ENCODE measurements at places on chromosomes 7 and 10.

GRCh38 chr10:97687785-97688781 lies 1.0 kb upstream of the AVPI1 start:
- peak; percentile 43 for DNase-seq

GRCh38 chr10:7651853-7652470 lies 14.8 kb downstream of the ITIH5 start:
- no peak for DNase-seq

GRCh38 chr7:26198133-26198780 lies 2.3 kb downstream of the HNRNPA2B1 start:
- DNase-seq: peak; percentile 51

DNA sequence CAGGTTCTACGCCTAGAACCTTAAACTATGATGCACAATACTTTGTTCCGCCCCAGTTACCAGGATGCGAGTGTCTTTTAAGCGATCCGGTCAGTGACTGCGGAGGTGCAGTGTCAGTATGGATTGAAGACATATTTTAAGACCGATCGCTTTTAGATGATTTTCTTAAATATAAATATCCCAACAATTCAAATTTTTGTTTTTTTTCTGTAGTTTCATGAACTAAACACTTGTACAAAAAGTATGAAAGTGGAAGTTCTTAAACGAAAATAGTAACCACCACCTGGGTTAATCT lies 835 bp downstream of the COMMD3 start:
- no peak for DNase-seq

DNA sequence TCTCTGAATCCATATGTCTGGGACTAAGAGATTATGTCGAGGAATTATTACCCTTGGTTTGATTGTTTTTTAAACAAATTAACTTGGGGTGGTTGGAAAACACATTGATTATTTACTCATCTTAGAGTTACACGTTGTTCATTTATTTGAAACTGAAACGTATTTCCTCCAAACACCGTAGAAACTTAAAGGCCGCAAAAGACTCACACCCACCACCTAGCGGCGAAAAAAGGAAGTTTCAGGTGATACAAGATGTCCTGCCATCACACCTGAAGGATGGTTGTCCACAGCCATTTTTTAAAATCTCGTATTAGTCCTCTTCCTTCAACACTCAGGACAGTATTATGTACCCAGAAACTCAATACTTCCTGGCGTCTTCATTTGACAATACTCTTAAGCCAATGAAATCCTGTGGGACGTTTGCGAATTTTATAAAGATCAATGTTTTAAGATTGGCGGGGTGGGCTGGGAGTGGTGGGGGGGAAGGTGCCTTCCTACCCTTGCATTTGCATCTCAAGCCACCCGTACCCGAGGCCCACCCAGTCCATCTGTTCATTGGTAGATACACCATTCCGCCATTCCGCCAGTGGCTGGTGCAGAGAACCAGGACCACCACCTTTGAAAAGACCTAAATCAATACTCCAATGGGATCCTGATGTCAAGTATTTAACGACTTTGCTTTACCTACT lies 1.4 kb upstream of the LCOR start:
- peak; percentile 65 for DNase-seq

DNA sequence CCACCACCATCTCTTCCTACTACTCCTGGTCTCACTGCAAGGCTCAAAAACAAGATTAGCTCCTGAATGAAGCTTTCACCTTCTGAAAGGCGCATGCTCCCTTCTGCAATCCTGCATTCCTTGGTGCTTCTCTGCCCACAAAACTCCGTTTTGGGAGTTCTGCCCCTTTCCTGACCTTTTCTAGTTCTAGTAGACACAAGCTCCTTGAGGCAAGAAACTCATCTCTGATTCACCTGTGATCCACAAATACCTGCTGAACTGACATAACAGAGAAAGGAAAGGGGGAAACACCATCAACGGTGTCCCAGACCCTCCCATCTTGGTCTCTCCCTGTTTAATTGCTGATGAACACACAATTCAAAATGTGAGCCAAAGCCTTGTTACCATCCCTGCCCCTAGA lies 64.0 kb upstream of the EGR2 start:
- DNase-seq: no peak

DNA sequence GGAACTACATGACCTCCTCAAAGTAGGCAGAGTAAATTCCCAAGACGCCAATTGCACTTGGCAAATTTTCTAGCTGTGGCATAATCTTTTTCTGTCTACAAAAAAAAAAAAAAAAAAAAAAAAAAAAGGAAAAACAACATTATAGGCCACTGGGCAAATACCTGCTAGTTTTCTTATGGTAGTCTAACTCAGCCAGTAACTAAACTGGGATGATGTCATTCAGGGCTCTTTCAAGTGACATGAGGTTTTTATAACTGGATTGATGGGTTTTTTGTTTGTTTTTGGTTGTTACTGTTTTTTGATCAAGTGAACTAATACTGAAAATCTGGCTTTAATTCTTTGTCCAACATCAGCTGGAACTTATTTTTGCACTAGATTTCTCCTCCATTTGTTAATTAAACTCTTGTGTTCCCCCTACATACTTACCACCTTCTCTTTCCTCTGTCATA lies 7.4 kb upstream of the VIM start:
- DNase-seq: peak; percentile 66

GRCh38 chr7:152522571-152523067 lies 86.8 kb upstream of the KMT2C start:
- DNase-seq: peak; percentile 8

- no peak for DNase-seq
Observed at GRCh38 chr7:70619130-70619529, 512.8 kb upstream of the GALNT17 start.

DNA sequence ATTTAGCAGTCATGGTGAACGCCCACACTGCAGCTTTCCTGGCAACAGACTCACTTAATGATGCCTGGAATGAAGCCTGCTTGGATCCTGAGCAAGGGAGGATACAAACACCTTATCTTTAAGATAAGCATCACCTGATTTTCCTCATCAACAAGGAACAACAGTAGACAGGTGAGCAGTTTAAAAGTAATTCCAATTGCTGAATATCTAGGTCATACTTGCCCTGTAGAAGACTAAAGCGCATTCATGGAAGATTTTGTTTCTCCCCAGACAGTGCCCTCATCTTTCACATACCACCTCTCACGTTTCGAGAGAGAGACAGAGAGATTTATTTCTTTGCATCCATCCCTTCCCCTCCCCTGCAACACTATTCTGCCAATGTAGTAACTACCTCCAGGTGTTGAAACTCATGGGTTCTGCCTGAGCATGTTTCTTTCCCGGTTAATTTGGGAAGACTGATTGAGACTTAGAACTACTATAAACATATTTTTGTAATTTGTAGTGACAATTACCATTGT lies 660.7 kb downstream of the PARD3 start:
- no peak for DNase-seq

DNA sequence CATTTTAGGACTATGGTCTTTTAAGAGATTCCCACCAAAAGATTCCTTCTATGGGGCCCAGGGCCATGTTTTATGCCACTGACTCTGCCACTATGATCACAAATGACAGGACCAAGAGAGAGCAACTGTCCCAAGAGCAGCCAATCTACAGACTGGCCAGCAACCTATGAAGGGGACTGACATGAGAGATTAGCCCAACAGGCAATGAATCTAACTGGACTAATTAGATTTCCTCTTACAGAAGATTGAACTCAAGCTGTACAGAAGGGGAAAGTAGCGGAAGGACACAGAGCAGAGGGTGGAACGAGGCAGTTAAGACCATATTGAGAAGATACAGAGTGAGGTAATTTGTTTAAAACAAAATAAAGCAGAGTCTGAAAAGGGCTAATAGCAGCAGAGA lies 25.8 kb downstream of the ZNF800 start:
- no peak for DNase-seq

DNA sequence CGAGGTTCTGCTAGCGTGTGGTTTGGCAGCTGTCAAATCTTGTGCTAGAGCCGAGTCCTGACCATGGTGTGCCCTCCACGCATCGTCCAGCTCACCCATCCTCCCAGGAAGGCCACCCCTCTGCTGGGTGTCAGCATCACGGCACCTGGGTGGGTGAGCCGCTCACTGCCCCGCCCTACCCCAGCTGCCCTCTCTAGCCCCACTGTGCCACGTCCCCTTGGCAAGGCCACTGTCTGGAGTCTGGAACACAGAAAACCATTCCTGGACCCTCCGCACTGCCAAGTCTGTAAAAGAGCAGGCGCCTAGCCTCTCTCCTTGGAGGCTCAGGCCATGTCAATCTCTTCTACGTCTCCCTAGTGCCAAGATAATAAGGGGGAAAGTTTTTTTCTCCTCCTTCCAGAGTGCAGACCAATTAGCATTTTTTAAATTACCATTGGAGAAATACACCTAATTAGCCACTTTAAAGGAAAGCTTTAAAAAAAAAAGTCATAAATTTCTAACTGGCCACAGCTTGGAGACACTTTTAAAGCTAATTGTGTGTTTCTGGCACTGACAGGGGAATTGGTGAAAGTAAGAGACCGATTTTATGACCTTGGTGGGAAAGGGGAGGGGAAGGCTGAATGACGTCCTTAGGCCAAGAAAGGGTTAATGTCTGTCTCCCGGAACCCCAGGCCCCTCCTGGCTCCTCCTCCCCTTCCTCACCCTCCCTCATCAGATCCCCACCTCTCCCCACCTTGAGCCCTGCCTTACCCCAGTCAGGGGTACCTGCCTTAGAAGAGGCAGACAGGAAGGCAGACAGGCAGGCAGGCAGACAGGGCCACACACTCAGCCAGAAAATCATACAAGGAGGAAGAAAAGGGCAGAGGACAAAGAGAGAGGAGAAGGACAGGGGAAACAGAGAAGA lies 151.2 kb downstream of the PLXNA4 start:
- no peak for DNase-seq

DNA sequence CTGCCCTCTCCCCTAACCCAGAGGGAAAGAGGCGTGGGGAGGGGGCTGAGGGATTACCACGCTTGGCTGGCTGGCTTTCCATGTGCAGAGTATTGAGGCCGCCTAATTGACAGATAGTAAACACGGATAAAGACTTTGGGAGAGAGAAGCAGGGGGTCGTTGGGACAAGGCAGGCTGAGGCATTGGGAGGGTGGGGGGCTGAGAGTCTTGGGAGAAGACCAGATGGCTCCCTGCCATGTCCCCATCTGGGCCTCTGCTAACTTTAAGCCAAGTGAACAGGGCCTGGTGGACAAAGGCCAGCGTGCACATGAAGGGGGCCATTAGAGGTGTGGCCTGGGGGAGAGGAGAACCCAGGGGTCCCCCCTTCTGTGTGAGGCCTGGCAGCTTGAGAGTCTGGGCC lies 55.4 kb upstream of the MXI1 start:
- DNase-seq: no peak

DNA sequence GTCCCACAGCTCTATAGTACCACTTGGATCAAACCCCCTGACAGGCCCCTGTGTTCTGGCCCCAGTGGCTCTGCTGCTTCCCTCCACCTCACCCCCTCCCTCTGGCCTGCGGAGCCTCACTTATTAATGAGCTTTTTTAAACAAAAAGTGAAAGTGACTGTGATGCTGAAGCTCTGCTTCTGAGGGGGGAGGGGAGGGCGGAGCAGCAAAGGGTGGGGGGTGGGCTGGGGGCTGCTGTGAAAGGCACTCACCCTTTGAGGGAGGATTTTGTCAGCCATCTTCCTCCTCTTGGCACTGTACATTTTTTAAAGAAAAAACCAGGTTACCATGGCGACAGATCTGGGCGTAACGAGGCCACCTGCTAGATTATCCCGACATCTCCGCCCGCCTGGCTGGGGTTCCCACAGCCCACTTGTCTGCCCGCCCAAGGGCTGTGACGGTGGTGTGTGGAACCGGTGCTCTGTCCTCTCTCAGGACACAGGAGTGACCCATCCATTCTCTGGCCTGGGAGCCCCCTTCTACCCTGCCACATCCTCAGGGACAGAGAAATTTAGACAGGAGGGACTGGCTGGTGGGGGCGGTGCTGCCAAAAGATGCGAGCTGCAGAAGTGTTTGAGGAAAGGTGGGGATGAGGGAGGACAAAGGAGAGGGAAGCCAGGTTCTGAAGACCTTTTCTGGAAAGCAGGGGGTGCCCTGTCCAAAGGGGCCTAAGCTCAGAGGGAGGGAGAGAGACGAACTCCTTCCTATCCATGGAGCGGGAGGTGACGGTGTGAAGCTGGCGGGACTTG lies 4.9 kb downstream of the SMARCD3 start:
- DNase-seq: no peak

- DNase-seq: peak; percentile 47
Observed at GRCh38 chr7:129824291-129825208, 128.2 kb downstream of the UBE2H start.

GRCh38 chr10:16699435-16700057 lies 117.7 kb downstream of the RSU1 start:
- no peak for DNase-seq

GRCh38 chr7:103123529-103123928 lies 25.4 kb downstream of the NAPEPLD start:
- DNase-seq: no peak

- no peak for DNase-seq
Observed at GRCh38 chr7:131797841-131798240, 241.4 kb upstream of the PODXL start.

GRCh38 chr7:155706376-155706775 lies 61.9 kb downstream of the RBM33 start:
- no peak for DNase-seq

GRCh38 chr10:87862679-87863052 lies 667 bp downstream of the KLLN start:
- DNase-seq: no peak

DNA sequence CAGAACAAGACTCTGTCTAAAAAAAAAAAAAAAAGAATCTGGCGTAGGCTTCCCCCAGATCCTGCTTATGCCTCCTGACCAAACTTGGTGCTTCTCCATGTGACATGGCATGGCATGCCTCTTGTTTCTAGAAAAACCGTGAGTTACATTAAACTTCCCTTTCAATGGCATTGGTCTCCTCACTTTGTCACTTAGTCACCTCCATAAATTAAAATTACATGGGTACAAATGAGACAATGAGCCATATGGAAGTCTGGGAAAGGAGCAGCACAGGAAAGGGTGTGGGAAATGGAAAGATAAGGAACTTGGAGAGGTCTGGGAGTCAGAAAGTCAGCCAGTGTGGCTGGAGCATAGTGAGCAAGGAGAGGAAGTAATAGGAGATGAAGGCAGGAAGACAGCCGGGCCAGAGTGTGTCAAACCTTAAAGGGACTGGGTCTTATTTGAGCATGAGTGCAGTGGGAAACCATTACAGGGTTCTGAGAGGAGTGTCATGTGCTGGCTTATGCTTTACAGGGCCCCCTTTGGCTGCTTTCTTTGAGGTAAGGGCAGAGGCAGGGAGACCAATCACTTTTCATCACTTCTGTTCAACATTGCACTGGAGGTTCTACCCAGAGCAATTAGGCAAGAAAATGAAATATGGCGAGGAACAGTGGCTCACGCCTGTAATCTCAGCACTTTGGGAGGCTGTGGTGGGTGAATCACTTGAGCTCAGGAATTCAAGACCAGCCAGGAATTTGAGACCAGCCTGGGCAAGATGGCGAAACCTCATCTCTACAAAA lies 21.3 kb upstream of the ZMIZ2 start:
- peak; percentile 91 for DNase-seq

DNA sequence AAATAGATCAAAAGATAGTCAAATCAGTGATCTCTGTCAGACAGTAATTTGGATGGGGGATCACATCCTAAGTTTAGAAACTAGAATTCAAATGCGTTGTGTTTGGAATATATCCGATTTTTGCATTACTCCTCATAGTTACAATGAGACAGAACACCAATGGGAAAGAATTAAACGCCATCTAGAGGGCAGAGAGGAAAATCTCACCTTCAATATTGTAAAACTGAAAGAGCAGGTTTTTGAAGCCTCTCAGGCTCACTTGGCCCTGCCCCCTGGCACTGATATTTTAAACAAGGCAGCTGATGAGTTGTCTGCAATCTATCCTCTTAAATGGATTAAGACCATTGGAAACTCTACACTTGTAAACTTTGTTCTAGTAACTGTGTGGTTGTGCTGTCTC lies 17.7 kb downstream of the FRG2B start:
- DNase-seq: peak; percentile 21

- peak; percentile 27 for DNase-seq
Observed at GRCh38 chr7:8064828-8065227, 96.2 kb downstream of the GLCCI1 start.
